Panc1 (cell line): ENCODE measurements at places on chromosomes 16 and 17. TPM values are rescaled to one million over a fixed set of nuclear protein-coding genes. Genes with fewer than 3 reads are reported as not detected.

GRCh38 chr16:55146966-55147365 lies 177.0 kb upstream of the IRX6 start:
- no peak for DNase-seq

The SPNS2 gene
- total RNA-seq: 1.9 TPM

DNA sequence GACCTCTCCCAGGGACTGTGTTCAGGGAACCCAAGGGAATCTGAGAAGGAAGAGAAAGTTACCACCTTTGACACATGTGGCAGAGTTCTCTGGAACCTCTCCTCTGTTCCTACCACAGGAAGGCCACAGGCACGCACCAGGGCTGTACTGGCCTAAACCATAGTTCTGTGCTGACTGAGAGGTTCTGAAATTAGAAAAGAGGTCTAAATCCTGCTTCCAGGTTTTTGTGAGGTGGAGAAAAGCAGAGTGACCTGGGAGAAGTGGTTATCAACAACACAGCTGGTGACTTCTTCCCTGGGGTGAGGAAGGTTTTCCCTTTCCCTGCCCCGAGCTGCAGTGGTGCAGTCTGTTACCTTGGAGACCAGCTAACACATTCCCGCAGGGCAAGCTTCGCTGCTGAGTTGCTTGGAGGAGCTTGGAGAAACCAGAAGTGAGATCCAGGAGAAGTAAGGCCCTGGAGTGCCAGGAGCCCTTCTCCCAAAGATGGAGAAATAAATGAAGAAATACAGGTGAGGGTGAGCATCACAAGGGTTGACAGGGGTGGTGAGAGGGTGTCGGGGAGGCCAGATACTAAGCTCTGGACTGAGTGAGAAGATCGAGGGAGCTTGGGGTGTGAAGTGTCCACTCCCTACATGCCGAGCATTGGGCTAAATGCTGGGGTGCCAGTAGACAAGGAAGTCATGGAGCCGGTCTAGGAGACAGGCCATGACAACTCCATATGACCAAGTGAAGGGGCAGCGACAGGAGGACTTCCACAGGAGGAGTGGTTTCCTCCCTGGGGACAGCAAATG lies at the start of gene VWA3A:
TSS of gene VWA3A (plus strand) at position 399 of the 791 bp plus-strand sequence. CDS start at position 496, 97 bp downstream.
- no peak for DNase-seq

- DNase-seq: no peak
These were observed 7.6 kb downstream of the SLC46A1 start for GRCh38 chr17:28398280-28398981.

The STAC2 gene
- 0.08 TPM for total RNA-seq

GRCh38 chr16:51755039-51755501 lies 604.0 kb upstream of the SALL1 start:
- no peak for DNase-seq

DNA sequence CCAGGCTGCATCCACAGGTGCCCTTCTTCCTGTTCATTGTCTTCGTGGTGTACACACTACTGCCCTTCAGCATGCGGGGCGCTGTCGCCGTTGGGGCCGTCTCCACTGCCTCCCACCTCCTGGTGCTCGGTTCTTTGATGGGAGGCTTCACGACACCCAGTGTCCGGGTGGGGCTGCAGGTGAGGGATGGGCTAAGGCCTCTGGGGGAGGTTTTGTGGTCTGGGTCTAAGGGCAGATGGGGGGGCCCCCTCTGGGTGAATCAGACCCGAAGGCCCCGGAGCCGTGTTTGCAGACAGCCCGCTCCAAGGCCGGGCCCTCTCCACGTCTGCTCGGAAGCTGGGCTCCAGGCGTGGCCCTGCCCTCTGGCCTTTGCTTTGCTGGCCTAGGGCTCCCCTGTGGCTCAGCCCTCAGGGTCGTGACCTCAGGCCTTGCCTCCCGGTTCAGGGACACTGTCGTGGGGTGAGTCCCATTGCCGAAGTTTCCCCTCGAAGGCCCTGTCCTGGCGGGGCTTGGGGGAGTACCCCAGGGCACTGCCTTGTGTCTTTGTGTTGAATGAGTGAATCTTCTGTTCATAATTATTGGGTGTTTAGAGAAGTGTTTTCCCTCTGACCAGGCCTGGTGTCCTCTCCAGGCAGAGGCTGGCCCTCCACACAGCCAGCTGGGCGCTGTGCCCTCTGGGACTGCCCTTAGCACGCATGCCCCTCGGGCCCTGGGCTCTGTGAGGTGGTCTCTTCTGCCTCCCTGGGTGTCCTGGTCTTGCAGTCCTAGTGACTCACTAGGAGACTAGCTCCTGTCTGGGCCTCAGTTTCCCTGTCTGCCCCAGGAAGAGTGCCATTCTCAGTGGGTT lies 25.6 kb downstream of the ADCY7 start:
- DNase-seq: no peak

- no peak for DNase-seq
These were observed 293.2 kb upstream of the MON1B start for GRCh38 chr16:76897816-76898215.

DNA sequence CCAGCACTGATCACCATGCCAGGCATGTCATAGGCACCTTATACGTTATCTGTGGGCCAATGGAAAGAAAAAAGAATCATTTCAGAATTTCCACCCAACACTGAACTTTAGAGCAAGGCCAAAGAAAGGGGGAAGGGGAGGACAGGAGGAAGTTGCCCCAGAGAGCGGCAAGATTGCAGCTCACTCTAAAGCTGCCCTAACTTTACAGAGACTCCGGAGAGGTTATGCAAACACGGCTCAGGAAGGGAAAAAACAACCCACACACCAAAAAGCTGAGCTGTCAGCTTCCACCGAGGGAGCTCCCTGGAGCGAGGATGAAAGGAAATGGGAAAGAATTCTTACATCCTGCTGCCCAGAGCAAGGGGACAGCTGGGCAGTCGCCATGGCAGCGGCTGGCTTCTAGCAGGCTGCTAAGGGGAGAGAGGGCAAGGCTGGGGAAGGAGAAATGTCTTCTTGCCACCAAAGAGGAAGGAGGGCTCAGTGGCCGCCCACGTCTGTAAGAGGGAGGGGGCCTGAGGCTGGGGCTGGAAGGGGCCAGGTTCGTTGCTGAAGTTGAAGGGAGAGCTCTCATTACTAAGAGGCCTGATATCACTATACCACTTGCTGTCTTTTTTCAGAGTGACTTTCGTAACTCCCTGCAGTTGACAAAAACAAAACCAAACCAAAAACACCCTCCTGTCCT lies 18.2 kb downstream of the COTL1 start:
- DNase-seq: no peak

The CRK gene
- 67.0 TPM for total RNA-seq

GRCh38 chr16:14564323-14564722 lies 65.7 kb downstream of the PARN start:
- no peak for DNase-seq

DNA sequence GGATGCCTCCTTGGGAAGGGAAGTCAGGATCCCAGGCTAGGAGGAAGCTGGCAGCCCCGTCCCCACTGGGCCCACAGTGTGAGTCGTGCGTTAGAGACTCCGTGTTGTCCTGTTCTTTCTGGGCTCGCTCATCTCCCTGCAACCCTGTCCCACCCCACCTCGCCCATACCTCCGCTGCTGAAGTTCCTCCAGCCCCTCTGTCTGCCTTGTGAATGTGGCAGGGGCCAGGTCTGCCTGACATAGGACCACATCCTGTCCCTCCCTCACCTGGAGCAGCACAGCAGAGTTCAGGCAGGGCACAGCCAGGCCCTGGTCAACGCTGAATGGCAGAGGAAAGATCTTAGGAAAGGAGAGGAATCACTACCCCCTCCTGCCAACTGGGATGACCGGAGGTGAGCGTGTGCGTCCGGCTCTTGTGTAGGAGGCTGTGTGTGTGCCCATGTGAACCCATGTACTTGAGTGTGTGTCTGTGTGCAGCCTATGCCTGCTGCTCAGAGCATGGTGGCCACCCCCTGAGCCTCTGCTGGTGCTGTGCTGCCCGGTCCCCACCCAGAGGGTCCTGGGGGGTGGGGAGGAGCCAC lies 12.8 kb downstream of the KCNJ18 start:
- DNase-seq: no peak

- no peak for DNase-seq
These were observed 3.1 kb downstream of the GLG1 start for GRCh38 chr16:74603848-74604247.

DNA sequence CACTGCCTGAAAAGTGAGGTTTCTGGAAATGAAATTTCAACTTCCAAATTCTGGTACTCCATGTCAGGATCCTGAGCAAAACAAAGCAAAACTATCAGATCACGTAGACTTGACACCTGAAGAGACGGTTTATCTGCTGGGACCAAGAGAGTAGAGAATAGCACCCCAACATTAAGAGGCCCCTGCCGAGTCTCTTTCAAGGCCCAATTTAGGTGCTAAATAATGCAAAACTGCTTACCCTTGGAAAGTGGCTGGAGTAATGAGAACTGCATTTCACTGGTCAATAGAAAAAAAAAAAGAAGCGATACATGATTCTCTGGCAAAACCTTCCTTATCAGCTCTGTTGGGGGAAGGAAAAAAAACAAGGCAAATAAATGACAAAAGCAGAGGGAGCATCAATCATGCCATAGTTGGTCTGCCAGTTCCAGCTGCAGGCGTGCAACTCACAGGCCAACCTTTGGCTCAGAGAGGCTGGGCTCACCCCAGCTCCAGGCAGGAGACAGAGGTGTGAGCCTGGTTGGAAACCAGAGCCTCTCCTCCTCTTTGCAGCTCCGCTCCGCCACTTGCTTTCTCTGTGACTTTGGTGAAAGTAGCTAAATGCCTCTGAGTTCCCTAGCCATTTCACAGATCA lies 595.2 kb downstream of the TOX3 start:
- no peak for DNase-seq

The CLEC18A gene
- 0.46 TPM for total RNA-seq

DNA sequence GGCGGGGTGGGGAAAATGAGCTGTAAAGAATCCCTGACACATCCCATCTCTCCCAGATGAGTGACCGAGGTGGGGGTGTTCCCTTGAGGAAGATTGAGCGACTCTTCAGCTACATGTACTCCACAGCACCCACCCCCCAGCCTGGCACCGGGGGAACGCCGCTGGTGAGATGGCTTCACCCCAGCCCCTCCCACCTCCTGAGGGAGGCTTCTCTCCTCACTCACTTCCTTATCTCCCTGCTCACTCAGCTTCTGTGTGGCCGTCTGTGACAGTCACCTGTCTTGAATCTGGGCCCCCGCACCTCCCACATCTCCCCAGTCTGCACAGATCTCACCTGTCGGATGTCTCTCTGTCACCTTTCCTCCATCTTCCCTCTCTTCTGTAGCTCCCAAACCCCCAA lies 13.4 kb downstream of the PDK2 start:
- DNase-seq: no peak
